ENCODE measurements at places on chromosomes 7 and 10. TPM values are rescaled to one million over a fixed set of nuclear protein-coding genes. Genes with fewer than 3 reads are reported as not detected.

Gene TSC22D4
- 33.7 TPM for total RNA-seq

Gene PNLIPRP3
- total RNA-seq: not detected

Gene ATOH7
- 0.69 TPM for total RNA-seq

Gene ITIH5
- 18.9 TPM for total RNA-seq

Gene EFCAB10
- total RNA-seq: 11.8 TPM

Gene FOXP2
- 94.6 TPM for total RNA-seq

Gene SFRP4
- total RNA-seq: 3.2 TPM

Gene ZDHHC6
- total RNA-seq: 28.6 TPM

Gene LFNG
- total RNA-seq: 32.1 TPM

Gene RP9
- 10.1 TPM for total RNA-seq

Gene CASTOR2
- 55.8 TPM for total RNA-seq

Gene PURB
- total RNA-seq: 38.5 TPM

Gene OR9A2
- 0.69 TPM for total RNA-seq

Gene HMX3
- total RNA-seq: 2.8 TPM

Gene NEUROD6
- 4.2 TPM for total RNA-seq

Gene WDFY4
- 1.6 TPM for total RNA-seq

Gene LIPN
- not detected for total RNA-seq

Gene ADRA2A
- total RNA-seq: 6.0 TPM

Gene TPK1
- 11.5 TPM for total RNA-seq

Gene SGCE
- 98.3 TPM for total RNA-seq

Gene OPALIN
- total RNA-seq: not detected

Gene UPK3BL2
- total RNA-seq: 2.8 TPM

Gene TRDMT1
- total RNA-seq: 29.5 TPM
